ENCODE measurements at places on chromosomes 13 and 19.
A peak's percentile ranks its signal among the peaks of the same experiment; 100 is the strongest.

DNA sequence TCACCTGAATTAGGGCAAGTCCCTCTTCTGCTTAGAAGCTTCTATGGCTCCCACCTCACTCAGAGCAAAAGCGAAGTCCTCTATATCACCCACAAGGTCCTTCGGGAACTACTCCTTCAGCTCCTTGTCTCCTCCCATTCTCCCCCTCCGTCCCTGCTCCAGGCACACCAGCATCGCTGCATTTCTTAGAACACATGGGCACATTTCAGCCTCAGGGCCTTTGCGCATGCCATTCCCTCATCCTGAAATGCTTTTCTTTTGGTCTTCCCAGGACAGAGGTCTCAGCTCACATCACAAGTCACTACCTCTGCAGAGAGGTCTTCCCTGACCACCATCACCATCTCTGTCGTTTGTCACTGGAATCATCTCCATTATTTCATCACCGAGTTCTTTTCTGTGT, 4.0 kb downstream of the S1PR5 start:
- DNase-seq: no peak

- no peak for DNase-seq
These were observed 99.3 kb downstream of the DHRS12 start for GRCh38 chr13:51704399-51705313.

DNA sequence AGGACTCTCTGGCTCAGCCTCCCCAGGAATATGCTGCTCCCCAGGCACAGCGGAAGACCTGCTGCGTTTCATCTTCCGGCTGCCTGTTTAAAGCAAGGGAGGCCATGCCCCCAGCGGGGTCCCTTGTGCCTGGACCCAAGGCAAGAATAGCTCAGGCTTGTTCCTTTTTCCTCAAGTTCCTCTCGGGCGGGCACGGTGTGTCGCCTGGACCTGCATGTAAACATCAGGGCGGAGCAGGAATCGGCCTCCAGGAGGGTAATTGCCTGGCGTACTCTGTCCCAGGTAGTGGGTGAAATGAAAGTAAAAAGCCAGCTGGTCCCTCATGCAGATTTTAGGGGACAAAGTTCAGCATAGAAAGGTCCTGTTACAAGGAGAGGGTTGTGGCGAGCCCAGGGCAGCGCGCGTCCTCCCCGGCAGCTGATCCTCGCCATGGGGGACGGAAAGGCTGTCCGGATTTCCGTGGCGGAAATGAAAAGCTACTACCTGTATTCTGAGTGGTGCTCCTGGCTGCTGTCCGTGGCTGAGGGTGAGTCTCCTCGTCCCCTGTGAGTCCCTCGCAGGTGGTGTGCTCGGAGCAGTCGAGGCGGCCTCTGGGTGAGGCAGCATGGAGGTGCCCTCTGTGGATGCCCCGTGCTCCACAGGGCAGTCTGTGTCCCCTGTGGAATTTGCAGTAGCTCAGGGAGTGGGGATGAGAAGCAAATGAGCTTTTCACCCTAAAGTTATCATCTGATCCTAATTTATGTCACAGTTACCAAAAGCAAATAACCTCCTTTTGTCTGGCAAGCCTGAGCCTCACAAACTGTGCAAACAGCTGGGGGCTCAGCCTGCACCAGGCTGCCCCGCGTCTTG, 16.2 kb downstream of the MCF2L start:
- peak; percentile 76 for DNase-seq

DNA sequence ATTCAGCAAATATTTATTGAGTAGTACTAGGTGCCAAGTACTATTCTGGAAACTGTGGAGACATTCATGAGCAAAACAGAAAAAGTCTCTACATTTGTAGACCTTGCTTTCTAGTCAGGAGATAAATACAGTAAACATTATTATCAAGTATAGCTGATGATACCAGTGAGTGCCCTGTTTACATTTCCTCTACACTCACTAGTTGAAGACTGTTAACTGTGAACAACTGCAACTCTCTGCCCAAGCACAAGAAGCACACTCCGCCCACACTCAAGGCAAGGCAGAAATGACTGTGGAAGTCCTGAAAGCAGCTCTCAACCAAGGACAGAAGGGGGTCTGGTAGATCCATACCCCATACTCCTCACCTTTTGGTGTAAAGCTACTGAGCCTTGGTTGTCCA, 837.0 kb downstream of the DIAPH3 start:
- DNase-seq: no peak

Data from COR-L47 (cell line).